Left lobe of liver (tissue), 2 donors: ENCODE measurements at places on chromosomes 3 and 15. TPM values are rescaled to one million over a fixed set of nuclear protein-coding genes. Genes with fewer than 3 reads are reported as not detected.

Gene CHRNA7
- total RNA-seq, result not detected

Gene RASGRP1
- 0.28 TPM for total RNA-seq

Gene FEZF2
- not detected for total RNA-seq

Gene CRTAP
- total RNA-seq, result 42.0 TPM

Gene SPESP1
- 0.48 TPM for total RNA-seq

Gene GANC
- total RNA-seq, result 33.8 TPM

Gene SLC12A8
- total RNA-seq, result 24.2 TPM

Gene PCYT1A
- 22.2 TPM for total RNA-seq

Gene PATL2
- 0.58 TPM for total RNA-seq

Gene PIK3CA
- total RNA-seq, result 9.0 TPM

Gene PLOD2
- 25.7 TPM for total RNA-seq

Gene ARGFX
- not detected for total RNA-seq

Gene HAPLN3
- total RNA-seq, result 1.0 TPM

Gene SNTN
- not detected for total RNA-seq

DNA sequence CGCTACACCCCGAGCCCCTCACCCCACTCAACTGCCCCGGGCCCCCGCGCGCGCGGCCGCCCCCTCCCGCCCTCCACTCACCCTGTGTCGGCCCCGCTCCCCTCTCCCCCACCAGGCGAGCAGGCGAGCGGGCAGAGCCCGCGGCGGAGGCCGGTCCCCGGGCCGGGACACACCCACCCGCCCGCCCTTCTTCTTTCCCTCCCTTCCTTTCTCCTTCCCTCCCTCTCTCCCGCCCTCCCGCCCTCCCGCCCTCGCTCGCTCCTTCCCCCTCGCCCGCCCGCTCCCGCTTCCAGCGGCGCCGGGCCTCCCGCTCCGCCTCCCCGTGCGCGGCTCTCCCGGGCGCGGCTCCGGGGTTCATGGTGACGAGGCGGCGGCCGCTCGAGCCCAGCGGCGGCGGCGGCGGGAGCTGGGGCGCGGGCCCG is at the start of gene CTDSPL:
CTDSPL (plus strand) TSS at position 261 of the 422 bp plus-strand sequence. CDS start 320 bp downstream, outside the sequence.
- no peak for DNase-seq

- no peak for DNase-seq
Measured at GRCh38 chr15:68195336-68196112, 9.6 kb downstream of the CALML4 start.

GRCh38 chr15:64019764-64020163 is 26.5 kb downstream of the DAPK2 start:
- DNase-seq, result peak; percentile 68

DNA sequence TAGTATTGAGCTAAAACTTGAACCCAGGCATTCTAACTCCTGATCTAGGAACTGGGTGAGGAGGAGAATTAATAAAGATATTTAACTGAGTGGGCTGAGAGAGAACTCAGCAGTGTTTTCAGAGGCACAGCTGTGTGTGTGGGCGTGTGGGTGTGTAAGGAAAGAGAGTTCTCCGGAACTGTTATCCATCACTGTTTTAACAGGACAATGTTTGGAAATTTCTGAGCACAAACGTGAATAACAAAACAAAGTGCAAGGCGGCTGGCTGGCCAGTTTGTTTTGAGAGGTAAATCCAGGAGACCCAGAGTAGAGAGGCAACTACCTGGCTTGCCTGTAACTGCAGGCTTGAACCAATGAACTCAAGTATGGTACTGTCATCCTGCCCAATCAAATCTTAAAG is 5.0 kb upstream of the PTPN9 start:
- DNase-seq, result no peak

GRCh38 chr15:92012368-92012629 is 158.8 kb downstream of the SLCO3A1 start:
- DNase-seq, result no peak

GRCh38 chr3:15804553-15805095 is 6.8 kb upstream of the ANKRD28 start:
- no peak for DNase-seq

DNA sequence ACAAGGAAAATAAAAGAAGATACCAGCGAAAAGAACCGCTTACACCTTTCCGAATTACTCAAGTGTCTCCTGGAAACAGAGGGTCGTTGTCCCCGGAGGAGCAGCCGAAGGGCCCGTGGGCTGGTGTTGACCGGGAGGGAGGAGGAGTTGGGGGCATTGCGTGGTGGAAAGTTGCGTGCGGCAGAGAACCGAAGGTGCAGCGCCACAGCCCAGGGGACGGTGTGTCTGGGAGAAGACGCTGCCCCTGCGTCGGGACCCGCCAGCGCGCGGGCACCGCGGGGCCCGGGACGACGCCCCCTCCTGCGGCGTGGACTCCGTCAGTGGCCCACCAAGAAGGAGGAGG is 325 bp downstream of the ALCAM start:
- DNase-seq, result peak; percentile 52

- DNase-seq, result no peak
Measured at GRCh38 chr3:5245927-5246326, 58.4 kb downstream of the EDEM1 start.

DNA sequence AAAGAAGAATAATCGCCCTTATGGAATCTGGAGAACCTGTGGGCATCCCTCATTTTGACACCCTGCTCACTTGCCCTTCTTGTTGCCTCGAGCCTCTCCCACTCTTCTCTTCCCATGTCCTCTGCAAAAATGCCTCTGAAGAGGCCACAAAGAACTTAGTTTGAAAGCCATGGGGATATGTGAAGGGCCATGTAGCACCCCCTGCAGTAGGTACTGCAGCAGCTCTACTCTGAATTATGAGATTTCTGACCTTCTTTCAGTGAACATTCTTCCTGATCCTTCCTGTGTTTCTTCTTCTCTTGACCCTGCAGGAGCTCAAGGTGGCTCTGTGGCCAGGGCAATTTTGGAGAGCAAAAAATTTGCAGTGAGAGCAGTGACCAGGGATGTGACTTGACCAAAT is 30.4 kb upstream of the TRA2B start:
- DNase-seq, result no peak

DNA sequence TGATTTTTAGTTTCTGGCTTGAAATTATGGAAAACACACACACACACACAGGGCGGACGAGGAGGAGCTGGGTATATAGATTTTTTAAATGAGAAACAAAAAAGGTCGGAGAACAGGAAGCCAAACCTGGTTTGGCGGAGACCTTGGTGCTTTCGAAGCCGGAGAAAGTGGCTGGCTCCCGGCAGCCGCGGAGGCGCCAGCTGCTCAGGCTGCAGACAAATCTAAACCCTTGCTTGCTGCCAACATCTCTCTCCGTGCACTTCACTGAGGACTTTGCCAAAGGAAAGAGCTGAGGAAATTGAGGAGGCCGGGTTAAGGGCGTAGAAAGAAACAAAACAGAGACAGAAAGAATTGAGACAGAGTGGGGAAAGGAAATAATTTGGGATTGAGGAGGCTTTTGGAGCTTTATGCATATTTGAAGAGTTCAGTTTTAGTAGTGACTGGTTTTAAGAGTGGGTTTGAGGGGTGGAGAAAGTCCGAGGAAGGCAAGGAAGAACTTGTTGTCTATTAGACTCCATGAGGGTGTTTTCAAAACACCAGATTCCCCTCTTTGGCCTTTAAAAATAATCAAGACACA is 2.2 kb downstream of the ZIC1 start:
- no peak for DNase-seq

- peak; percentile 45 for DNase-seq
Measured at GRCh38 chr15:33068511-33068990, 126.0 kb downstream of the FMN1 start.

GRCh38 chr3:38950581-38950980 is 101.2 kb downstream of the SCN11A start:
- no peak for DNase-seq

DNA sequence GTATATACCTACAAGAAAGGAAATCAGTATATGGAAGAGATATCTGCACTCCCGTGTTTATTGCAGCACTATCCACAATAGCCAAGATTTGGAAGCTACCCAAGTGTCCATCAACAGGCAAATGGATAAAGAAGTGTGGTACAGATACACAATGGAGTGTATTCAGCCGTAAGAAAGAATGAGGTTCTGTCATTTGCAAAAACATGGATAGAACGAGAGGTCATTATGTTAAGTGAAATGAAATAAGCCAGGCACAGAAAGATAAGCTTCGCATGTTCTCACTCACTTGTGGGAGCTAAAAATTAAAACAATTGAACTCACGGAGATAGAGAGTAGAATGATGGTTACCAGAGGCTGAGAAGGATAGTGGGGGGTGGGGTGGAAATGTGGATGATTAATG is 53.1 kb downstream of the FAM81A start:
- no peak for DNase-seq

- DNase-seq, result no peak
Measured at GRCh38 chr3:169660709-169661360, 2.7 kb downstream of the MECOM start.

GRCh38 chr3:177257006-177257405 is 59.7 kb upstream of the TBL1XR1 start:
- DNase-seq, result no peak

DNA sequence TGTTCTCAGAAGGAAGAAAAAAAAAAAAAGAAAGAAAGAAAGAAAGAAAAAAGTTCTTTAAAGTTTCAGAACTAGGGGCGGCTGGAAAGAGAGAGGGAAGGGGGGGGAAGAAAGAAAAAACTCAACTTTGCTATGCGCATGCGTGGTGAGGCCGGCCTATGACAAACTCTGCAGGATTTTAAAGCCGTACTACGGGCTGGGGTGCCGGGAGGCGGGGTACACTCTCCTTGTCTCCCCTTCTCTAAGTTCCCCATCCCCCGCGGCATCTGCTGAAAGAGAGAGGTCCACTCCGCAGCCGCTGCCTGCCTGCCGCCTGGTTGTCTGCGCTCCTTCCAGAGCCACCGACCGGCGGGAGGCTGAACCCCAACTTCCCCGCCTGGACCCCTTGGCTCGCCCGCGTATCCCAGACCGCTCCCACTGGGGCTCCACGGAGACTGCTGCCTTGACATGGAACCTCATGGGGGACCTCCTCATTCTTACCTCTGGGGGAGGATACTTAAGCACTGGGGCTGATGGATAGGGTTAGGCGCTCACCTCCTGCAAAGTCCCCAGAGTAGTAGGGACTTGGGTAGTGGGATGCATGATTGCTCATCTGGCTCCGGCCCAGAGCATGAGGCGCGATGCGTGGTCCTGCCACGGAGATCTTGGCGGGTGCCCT is 1.4 kb upstream of the WNT5A start:
- peak; percentile 68 for DNase-seq

GRCh38 chr3:188400494-188401243 is 246.7 kb downstream of the LPP start:
- no peak for DNase-seq

GRCh38 chr3:42843713-42844411 is 31.8 kb downstream of the CYP8B1 start:
- DNase-seq, result peak; percentile 45

- no peak for DNase-seq
Measured at GRCh38 chr15:101675796-101676582, 23.8 kb upstream of the TM2D3 start.

- DNase-seq, result no peak
Measured at GRCh38 chr3:112965656-112966055, 9.2 kb downstream of the CD200R1 start.

GRCh38 chr15:95868450-95868849 is 462.1 kb upstream of the NR2F2 start:
- DNase-seq, result no peak

- no peak for DNase-seq
Measured at GRCh38 chr15:60744826-60745460, 266.0 kb upstream of the ICE2 start.

DNA sequence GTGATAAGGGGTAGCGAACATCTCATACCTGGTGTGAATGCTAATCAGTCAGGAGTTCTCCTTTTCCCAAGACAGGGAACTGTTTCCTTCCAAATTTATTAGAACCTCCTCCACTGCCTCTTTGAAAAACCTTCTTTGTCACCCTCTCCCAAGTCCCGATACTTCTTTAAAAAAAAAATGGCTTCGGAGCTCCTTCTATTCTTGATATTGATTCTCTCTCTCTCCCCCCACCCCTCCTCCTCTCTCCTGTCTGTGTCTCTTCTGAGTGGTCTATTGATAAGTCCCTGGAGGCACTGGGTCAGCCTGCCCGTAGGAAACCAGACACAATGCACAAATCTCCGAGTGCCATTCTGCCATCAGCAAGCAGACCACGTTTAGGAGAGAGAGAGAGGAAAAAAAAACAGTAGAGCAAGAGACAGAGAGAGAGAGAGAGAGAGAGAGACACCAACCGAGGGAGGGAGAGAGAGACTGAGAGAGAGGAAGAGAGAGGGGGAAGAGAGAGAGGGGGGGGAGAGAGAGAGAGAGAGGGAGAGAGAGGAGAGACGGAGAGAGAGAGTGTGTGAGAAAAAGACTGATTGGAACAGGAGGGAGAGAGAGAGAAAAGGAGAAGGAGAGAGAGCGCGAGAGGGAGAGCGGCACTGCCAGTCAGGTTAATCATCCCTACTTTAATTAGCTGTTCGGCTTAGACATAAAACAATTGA is 160.9 kb downstream of the TIGIT start:
- no peak for DNase-seq

DNA sequence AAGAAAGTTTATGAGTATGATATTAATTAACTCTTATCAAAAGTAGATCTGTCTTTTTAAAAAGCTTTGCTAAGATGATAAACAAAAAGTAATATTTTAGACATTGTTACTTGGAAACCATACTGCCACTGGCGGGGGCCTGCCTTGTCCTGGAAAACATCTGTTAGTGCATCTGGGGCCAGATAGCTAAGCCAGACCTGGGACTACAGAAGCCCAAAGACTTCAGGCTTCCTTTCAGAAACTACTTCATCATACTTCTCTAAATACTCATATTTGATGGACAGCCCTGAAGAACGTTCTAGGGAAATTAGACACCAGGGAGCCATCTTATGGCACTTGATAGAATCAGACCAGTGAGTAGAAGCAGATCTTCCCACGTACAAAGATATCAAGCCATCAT is 795.4 kb upstream of the SEMA6D start:
- DNase-seq, result no peak

DNA sequence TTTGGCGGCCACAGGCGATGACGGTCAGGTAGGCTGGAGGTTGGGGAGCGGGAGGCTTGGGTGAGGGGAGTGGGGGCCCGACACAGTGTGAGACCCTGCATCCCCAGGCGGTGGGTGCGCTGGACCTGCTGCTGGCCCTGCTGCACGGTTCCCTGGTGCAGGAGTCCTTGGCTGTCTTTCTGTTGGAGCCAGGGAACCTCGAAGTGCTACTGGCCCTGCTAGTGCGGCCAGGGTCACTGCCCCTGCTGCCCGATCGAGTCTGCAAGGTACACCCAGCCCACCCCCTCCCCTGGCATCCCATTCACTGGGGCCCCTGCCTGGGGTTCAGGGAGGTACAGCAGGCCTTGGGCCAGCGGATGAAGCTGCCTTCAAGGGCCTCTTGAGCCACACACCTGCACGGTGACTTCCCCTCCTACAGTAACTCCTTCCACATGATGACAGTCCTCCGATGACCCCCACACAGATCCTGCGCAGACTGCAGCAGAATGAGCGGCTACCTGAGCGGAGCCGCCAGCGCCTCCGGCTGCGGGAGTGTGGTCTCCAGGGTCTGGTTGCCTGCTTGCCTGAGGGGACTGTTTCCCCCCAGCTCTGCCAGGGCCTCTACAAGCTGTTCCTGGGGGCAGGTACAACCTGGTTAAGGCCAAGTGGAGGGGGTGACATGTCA is 19.5 kb downstream of the NBEAL2 start:
- DNase-seq, result no peak

DNA sequence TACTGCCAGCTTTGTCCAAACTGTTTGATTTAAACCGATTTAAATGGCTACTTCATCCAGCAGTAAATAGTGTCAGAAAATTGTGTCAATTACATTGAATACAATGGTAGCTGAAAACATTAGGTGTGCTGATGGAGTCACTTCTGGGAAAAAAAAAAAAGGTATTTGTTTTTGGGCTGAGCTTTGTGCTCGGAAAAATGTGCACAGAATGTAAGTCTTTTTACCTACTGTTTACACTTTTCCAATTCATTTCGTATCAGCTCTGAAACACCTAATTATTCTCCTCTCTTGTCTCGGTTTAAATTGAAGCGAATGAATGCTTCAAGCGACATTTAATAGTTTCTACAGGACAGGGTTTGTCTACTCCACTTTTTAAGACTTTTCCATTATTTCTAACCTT is 1078.4 kb downstream of the ROBO1 start:
- DNase-seq, result no peak
